Hindlimb muscle (tissue), 1 donor: ENCODE measurements at places on chromosomes 1 and 21.

DNA sequence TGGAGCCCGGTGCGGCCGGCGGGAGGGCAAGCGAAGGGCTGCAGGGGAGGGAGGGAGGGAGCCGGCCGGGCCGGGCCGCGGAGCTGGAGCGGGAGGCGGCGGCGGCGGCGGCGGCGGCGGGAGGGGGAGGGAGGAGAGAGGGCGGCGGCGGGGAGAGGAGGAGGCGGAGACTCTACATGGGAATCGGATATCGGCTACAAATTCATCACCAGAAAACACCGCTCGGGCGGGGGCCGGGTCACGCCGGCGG lies at the start of gene AKT3:
Gene AKT3, minus strand, starts transcription at position 42 of the 250 bp plus-strand sequence. CDS start 7,073 bp downstream, outside the sequence.
- peak; percentile 71 for DNase-seq

DNA sequence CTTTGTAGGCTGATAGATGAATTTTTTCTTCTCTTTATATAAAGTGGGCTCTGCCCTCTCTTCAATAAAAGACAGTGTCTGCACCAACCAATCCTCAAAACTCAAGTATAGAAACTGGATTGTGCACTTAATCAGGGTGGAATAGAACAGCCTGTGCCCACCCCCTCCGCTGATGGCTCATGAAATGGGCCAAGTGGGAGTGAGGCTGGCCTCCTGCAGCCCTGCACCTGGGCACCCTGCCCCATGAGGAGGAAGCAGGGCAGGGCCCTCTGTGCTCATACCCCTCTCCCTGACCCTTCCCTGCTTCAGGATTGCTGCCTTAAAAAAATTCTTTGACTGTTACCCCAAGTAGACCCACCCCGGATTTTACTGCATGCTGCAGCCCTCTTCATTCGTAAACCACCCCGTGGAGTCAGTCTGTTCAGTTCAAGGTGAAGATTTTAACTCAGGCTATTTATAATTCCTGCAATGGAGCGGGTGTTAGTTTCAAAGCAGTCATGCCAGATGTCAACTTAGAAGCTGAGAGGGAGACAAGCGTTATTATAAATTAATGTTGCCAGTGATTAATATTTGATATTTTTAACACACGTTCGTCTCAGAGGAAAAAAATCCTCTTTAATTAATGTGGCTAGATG lies 15.8 kb downstream of the PROK1 start:
- no peak for DNase-seq

DNA sequence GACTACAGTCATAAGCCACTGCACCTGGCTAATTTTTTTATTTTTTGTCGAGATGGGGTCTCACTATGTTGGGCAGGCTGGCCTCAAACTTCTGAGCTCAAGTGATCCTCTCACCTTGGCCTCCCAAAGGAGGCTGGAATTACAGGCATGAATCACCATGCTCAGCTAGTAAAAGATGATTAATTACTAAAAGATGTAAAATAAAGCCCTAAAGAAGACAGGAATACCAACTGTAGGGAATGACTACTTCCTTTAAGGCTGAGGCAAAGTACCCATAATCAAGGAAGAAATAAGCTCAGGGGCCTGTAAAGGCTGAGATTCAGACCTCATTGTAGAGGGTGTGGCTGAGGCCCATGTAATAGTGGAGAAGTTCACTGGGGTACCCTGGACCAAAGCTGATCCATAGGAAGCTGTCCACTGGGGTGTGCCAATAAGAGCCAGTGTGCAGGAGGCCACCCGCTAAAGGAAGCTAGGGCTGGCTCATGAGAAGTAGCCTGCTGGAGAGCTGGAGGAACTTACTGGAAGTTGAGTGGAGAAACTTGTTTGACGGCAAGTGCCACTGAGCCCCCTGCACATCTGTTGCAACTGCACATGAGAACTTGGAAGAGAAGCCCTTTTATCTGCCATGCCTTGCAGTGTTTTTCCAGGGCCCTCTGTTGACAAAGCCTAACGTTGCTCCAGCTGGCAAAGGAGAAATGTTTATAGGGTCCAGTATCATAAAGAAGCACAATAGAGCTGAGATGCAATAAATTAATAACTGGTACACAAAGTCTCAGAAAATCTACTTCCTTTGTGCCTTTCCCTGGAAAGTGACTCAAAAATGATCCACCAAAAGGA lies 17.8 kb upstream of the SERTAD4 start:
- no peak for DNase-seq

- DNase-seq = peak; percentile 67
These were observed 8.7 kb downstream of the PLEKHA6 start for GRCh38 chr1:204350857-204351573.

DNA sequence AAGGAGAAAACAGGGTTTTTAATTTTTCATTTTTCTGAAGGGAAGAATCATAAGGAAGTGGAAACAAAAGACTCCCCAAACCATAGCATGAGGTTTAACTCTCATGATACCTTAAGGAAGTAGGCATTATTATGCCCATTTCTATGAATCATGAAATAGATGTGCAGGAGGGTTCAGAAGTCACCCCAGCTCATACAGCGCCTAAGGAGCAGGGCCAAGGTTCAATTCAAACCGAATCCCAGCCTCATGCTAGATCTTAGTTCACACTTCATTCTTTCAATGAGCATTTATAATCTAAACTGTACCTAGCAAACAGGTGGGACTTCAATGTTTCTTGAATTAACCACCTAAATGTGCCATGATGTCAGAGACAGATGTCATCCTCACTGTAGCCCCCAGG lies 111.9 kb upstream of the SLC25A33 start:
- no peak for DNase-seq

GRCh38 chr1:40185951-40186864 lies 25.0 kb downstream of the RLF start:
- no peak for DNase-seq

- no peak for DNase-seq
These were observed 393 bp downstream of the ELAPOR1 start for GRCh38 chr1:109114342-109114674.

GRCh38 chr1:153678519-153679336 lies at the start of gene NPR1:
TSS of gene NPR1 (plus strand) at chr1:153678688. CDS start at chr1:153679109, 421 bp downstream.
- DNase-seq = peak; percentile 55

DNA sequence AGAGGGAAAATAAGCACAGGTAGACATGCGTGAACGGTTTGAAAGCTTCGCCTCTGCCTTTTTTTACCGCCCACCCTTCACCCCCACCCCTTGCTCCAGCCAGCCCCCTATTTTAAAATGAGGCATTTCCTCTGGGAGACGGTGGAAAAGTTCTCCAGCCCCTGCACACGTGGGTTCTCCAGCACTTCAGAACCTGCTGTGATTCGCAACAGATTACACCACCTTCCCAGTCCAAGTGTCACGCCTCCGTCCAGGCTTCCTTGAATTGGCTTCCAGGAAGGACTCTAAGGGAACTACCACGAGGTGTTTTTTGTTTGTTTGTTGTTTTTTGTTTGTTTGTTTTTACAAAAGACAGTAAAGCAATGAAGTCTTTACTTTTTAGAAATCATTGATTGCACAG lies 2.6 kb downstream of the LRRC7 start:
- DNase-seq = peak; percentile 42

DNA sequence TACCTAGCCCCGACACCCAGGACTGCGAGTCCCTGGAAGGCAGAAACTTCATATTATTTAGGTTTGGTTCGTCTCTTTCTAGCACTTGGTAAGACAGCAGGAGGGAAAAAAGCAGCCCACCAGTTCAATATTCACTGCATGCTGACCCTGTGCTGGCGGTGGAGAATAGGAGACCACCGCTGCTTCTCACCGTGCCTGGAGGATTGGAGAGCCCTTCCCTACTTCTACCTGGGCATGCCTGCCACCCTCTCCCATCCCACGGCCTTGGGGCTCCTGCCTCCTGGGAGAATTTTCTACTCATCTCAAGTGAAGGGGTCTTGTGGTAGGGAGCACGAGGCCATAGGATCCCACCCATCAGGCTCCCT lies 5.4 kb downstream of the MTHFR start:
- DNase-seq = no peak

- DNase-seq = no peak
These were observed 12.1 kb downstream of the TRIM46 start for GRCh38 chr1:155185783-155186066.

DNA sequence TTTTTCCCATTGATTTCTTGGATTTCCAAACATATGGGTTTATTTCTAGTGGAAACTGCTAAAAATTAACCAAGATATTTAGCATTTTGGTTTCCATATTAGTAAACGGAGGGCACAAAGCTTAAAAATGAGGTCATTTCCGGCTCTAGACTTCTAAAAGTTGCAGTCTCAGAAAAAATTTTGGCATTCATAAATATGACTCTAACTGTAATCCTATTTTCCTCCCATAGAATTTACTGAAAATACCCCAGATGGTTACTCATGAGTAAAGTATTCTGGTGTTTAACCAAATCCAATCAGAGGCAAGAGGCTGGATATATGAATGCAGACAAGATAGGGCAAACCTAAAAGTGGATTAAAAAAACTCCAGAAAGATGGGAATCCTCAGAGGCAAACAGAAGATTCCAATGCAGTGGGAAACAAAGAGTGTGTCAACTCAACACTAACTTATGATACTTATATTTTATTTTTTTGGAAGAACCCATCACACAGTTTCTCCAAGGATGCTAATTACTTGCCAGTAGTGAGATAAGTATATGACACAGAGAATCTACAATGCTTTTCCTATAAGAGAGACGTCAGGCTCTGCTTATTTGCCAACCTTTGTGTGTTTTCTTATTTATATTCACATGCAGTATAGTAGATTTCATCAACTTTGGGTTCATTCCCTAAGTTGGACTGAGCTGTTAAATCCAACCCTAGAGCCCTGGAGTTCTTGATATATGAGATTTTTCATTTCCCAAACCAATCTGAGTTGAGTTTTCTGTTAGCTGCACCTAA lies 90.1 kb upstream of the BCL10 start:
- DNase-seq = no peak

- no peak for DNase-seq
These were observed 62.7 kb downstream of the ZC3H11B start for GRCh38 chr1:219550201-219550600.

- DNase-seq = no peak
These were observed 228.1 kb upstream of the CAMK1G start for GRCh38 chr1:209355415-209355814.

- DNase-seq = no peak
These were observed 880 bp downstream of the ALPL start for GRCh38 chr1:21510113-21510493.

GRCh38 chr1:16250524-16251251 lies 13.7 kb upstream of the CPLANE2 start:
- no peak for DNase-seq

DNA sequence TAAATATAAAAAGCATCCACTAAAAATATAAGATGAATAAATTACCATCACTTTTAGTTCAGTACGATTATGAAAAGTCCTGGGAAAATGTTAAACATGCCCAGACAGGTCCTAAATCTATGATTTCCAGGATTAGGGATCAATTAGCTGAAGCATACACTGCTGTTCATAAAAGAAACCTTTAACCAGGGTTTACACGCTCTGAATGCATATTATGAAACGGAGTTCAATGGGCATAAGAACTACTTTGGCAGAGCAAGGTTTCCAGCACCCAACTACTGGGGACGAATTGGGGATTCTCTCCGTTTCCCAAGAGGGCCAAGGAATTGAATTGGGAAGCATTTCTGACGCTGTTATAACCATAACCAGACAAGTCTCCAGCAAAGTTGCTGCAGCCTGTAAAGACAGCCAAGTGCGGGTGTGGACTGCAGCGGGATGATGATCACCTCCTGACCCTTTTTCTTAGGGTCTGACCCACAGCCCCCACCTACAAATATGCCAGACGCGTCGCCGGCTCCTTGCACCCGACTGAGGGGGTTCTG lies 1.6 kb downstream of the SLC30A1 start:
- DNase-seq = no peak

GRCh38 chr1:229578168-229579058 lies 19.9 kb upstream of the ABCB10 start:
- no peak for DNase-seq

- DNase-seq = no peak
These were observed 106.0 kb downstream of the TMEM53 start for GRCh38 chr1:44568128-44568900.

DNA sequence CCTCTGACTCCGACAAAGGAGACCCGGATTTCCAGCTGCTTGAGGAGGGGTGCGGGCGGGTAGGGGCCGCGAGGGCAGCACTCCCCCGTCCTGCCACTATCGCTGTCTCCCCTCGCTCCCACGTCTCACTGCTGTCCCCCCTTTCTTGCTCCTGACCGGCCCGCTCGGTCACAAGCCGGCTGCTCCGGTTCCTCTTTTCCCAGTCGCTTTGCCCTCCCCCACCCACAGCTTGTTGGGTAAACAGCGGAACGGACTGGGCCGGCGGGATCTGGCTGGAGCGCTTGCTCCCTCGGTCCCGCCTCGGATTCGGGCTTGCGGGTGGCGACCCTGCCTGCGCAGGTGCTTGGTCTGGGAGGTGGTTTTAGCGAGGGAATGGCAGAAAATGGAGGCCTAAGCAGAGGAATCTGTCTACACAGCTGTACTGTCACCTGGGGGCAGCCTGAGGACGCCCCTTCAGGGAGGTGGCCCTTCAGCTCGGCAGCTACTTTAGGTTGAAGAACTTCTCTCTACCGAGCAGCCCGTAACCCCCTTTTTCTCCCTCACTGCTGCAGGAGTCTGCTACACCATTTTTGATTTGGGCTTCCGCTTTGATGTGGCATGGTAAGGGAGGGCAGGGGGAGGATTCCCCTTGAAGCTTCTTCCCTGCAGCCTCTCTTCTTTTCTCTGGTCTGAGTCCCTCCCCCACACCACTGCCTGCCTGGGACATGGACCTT lies 645 bp downstream of the ATP6V0B start:
- DNase-seq = peak; percentile 39

DNA sequence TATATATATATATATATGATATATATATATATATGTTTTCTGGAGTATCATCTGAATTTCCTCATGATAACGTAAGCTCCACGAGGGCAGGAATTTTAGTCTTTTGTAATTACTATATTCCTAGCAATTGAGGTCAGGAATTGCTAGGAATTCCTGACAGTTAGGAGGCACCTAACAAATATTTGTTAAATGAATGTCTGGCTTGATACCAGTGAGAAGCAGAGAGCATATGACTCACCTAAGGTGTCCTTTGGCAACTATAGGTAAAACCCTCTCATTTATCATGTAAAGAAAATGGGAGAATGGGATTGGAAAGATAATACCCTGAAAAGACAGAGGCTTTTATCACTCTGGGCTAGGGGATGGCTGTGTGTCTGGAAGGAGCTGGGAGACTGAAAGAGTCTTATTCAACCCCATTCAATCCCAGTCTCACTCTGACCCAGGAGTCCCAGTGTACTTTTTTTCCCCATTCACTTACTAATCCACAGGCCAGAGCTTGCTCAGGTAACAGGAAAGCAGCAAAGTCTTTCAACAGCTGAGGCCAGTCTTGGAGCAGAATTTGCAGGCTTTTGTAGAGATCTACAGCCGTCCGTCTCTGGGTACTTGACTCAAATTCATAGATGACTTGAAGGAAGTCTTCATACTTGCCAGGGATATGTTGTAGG lies 71.2 kb downstream of the DAP3 start:
- no peak for DNase-seq

GRCh38 chr21:32256873-32257620 lies 21.8 kb downstream of the MIS18A start:
- peak; percentile 85 for DNase-seq

GRCh38 chr1:225840713-225841112 lies 30.8 kb downstream of the EPHX1 start:
- no peak for DNase-seq

- DNase-seq = peak; percentile 48
These were observed 47.0 kb downstream of the NEK2 start for GRCh38 chr1:211628417-211628816.

GRCh38 chr1:230074762-230075161 lies 7.7 kb downstream of the GALNT2 start:
- no peak for DNase-seq
